M059J (cell line): ENCODE measurements at places on chromosomes 3 and 15.

DNA sequence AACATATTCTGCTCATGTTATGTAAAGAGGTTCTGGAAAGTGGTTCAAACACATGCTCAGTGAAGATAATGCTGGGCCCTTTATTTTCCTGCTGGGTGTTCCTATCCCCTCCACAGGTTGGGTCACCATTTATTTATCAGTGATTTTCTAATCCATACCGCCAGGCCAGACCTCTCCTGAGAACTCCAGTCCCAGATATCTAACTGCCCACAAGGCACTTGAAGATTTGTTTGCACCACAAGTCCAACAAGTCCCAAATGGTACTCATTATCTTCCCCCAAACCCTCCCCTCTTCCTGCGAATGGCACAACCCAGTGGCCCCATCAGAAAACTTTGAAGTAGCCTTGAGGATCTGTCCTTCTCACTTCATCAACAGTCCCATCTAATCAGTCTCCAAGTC is 5.4 kb downstream of the COL6A6 start:
- DNase-seq = no peak

- peak; percentile 37 for DNase-seq
These were observed 345.1 kb downstream of the FEZF2 start for GRCh38 chr3:62028236-62028635.

- no peak for DNase-seq
These were observed 29.4 kb upstream of the AP4E1 start for GRCh38 chr15:50879016-50879617.

DNA sequence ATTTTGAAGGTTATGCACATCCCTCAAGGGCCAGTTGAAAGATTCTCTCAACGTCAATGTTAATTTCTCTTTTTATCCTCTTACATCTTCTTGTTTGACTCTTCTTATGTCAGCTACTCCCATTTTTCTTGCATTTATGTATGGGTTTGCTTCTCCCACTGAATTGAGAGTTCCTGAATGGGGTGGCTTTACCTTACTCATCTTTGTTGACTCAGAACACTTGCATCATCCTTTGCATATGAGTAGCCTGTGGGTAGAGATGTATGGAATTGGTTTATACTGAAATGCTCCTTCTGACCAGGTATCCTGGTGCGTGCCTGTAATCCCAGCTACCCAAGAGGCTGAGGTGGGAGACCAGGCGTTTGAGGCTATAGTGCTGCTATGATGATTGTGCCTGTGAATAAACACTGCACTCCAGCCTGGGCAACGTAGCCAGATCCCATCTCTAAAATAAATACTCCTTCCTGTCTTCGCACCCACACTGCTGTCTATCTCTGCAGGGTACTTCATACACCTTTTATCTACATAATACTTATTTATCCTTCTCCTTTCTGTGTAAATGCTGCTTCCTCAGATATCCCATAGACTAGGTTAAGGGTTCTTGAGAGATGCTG is 123.6 kb upstream of the DPH6 start:
- DNase-seq = no peak

DNA sequence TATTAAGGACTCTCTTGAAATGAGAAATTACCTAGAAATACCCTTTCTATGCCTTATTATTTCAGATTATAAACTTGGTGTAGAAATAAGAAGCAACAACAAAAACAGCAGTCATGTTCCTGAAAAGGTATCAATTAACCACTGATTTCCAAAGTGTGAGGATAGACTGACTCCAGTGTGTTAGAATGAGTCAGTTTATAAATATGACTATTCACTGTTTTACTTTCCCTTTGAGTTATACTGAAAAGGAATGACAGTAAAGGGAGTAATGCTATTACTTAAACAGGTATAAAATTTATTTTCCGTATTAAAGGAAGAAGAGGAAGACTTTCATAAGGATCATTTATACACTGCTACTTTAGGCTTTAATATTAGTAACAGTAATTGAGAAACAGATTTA is 12.9 kb downstream of the GMNC start:
- DNase-seq = no peak

- DNase-seq = no peak
These were observed 8.8 kb upstream of the GRAMD1C start for GRCh38 chr3:113829576-113830354.

DNA sequence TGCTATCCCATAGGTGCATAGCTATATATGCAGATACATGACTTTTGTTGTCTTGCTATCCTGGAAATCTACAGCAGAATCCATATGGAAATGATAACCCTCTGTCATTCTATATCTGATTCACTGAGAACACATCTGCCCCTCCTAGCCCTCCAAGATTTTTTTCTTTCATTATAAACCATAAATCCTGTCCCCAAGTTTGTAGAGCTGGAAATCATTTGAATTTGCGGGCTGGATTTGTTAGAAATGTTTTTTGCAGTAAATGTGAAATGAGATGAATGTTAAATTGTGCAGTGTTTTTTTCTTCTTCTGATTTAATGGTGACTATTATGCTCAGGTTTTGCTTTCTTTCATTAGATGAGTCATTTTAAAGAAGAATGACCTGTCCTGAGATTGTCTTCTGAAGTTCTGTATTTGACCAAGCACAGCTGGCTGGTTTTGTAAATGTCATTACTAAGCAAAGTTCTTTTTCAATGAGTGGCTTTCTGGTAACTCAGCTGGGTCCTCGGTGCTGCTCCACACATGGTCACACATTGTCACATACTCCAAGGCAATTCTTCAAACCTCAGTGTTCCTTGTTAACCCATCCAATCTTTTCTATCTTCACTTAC is 25.3 kb upstream of the ABHD17C start:
- peak; percentile 34 for DNase-seq

DNA sequence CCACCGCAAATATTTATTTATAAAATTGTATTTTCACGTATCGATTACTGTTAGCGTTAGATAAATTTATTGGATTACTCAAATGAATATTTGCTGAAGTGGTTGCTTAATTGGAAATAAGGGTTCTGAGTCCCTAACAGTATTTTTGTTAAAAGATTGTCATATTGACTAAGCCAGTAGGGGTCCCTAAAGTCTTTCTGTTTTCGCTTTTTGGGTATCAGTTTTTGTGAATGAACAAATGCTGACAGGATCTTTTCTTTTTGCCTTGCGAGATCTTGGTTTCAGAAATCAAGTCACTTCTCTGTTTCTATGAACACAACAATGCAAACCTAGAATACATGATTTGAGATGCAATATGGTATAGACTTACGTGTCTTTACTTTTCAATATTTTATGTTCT is 7.1 kb downstream of the RAD51 start:
- peak; percentile 12 for DNase-seq

- peak; percentile 24 for DNase-seq
These were observed 20.8 kb downstream of the PIK3CA start for GRCh38 chr3:179168918-179169317.

GRCh38 chr3:71332813-71333212 is 250.7 kb downstream of the FOXP1 start:
- DNase-seq = no peak

GRCh38 chr15:59227021-59227420 is 20.4 kb downstream of the LDHAL6B start:
- no peak for DNase-seq

GRCh38 chr15:23850666-23851065 is 163.6 kb upstream of the NDN start:
- DNase-seq = no peak

- no peak for DNase-seq
These were observed 165.7 kb downstream of the MAGI1 start for GRCh38 chr3:65873028-65873427.

DNA sequence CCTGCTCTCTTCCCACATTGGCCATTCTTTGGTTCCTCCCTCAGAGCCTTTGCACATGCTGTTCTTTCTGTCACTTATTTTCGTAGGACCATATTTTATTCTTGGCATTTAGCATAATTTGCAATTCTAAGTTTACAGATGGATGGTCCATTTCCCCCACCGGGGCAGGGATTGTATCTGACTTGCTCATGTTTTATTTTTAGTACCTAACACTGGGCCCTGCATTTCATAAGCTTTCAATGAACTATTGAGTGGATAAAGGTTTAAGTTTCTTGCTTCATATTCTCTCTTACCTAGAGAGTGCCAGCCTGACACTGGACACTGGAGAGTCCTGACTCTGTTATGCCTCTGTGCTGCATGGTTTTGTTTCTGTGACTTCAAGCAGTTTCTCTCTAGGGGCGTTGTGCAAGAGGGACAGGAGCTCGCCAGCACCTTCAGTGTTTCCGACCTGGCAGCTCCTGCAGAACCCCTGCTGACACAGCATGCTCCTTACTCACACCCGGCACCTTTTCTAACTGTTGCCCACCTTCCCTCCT is 87.4 kb downstream of the FLNB start:
- no peak for DNase-seq

- DNase-seq = no peak
These were observed 30.4 kb upstream of the KLF13 start for GRCh38 chr15:31296219-31296645.

- DNase-seq = no peak
These were observed 14.4 kb downstream of the FANCD2OS start for GRCh38 chr3:10093678-10094077.

GRCh38 chr3:134677196-134677986 is 26.6 kb upstream of the KY start:
- DNase-seq = no peak

- no peak for DNase-seq
These were observed 62.2 kb downstream of the PFN2 start for GRCh38 chr3:149908424-149908957.

DNA sequence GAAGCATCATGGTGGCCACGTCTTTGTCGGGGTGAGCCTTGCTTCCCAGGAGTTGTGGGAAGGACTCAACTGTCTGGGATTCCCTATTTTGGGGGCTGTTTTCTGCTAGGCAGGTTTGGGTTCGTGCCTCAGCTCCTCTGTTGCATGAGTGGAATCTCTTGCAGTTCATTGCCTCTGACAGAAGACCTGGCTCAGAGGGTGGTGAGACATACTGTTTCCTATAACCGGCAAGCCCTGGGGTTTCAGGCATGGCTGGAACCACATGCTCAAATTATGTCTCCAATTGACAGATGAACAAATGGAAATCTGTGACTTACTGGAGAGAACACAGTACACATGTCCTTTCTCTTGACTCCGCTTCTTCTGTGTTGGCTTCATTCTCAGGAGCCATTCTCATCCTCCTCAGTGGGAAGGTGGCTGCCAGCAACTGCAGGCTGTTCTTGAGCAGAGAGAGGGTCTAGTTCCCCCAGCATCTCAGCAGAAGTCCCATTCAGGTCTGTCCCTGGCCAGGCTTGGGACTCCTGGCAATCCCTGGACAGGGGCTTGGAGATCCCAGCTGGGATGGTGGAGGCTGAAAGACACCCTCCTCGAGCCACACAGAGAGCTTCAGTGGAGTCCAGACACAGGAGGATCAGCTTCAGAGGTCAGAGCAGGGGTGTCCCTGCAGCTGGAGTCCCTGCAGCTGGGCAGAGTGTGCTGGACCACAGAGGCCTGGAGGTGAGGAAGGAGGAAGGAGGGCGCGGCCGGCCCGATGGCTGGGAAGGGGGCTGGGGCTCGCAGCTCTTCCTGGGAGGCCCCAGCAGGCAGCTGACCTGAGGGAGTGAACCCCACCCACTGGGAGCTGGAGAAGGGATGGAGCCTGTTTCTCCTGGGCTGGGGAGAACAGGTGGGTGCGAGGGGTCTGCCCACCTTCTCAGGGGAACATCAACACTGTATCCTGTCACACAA is 97.6 kb downstream of the LSM3 start:
- no peak for DNase-seq

DNA sequence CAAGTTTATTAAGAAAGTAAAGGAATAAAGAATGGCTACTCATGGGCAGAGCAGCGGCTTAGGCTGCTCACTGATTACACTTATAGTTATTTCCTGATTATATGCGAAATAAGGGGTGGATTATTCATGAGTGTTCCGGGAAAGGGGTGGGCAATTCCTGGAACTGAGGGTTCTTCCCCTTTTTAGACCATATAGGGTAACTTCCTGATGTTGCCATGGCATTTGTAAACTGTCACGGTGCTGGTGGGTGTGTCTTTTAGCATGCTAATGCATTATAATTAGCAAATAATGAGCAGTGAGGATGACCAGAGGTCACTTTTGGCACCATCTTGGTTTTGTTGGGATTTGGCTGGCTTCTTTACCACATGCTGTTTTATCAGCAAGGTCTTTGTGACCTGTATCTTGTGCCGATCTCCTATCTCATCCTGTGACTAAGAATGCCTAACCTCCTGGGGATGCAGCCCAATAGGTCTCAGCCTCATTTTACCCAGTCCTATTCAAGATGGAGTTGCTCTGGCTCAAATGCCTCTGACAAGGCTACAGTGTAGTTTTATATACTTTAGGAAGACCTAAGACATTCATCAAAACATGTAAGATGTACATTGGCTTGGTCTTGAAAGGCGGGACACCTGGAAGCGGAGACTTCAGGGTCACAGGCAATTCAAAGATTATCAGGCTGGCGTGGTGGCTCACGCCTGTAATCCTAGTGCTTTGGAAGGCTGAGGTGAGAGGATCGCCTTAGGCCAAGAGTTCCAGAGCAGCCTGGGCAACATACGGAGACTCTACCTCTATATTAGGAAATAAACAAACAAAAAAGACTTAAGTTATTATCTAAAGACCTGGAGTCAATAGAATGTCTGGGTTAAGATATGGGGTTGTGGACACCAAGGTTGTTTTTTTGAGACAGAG is 3.2 kb upstream of the BLOC1S6 start:
- peak; percentile 19 for DNase-seq

DNA sequence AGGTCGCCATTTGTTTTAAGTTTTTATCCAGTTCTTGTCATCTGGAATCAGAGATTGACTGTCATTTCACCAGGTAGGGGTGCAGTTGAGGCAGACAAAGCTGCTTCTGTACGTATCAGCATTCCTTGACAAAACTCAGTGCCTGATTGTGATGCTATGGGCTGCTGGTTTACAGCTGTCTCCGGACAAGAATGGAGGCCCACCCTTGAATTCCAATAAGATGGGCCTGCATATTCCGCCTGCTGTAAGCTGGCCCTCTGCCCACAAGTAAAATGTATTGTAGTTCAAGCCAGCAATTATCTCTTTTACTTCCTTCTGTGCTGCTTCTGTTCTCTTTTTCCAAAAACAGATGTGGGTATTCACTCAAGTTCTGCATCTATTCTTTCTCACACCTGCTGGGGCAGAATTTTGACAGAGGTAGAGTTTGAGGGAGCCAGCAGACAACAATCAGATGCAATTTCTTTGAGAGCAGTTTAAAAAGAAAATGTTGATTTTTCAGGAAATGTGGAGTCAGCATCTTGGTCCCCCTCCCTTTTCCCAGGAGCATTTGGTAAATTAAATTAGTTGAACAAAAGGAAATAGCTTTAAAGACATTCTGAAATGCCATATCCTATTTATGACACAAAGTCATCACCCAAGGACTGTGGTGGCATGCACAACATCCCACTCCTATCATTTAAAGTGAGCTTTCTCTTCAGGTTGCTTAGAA is 53.5 kb downstream of the IQCH start:
- no peak for DNase-seq

GRCh38 chr3:377158-377561 is 180.6 kb downstream of the CHL1 start:
- DNase-seq = peak; percentile 4

GRCh38 chr3:12679468-12679867 is 15.6 kb upstream of the RAF1 start:
- peak; percentile 97 for DNase-seq

DNA sequence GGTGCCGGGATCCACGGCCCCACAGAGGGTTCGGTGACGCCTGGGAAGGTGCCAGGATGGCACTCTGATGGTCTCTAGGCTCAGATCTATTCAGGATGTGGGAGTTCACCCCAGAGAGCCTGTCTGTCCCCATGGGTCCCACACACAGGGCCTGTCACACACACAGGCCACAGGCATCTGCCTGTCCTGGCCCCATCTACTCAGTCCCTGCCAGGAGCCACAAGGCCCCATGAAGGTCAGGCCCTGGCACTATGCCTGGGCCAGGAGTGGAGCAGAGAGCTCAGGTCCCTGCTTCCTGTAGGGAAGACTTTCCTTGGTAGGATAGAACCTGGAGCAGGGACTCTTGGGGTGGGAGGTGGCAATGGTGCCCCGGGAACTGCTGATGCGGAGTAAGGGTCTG is 49.0 kb upstream of the FURIN start:
- no peak for DNase-seq
